ENCODE measurements at places on chromosomes 16 and 17. TPM values are rescaled to one million over a fixed set of nuclear protein-coding genes. Genes with fewer than 3 reads are reported as not detected.

GRCh38 chr16:11743308-11744074 is 834 bp upstream of the TXNDC11 start:
- peak; percentile 64 for DNase-seq

DNA sequence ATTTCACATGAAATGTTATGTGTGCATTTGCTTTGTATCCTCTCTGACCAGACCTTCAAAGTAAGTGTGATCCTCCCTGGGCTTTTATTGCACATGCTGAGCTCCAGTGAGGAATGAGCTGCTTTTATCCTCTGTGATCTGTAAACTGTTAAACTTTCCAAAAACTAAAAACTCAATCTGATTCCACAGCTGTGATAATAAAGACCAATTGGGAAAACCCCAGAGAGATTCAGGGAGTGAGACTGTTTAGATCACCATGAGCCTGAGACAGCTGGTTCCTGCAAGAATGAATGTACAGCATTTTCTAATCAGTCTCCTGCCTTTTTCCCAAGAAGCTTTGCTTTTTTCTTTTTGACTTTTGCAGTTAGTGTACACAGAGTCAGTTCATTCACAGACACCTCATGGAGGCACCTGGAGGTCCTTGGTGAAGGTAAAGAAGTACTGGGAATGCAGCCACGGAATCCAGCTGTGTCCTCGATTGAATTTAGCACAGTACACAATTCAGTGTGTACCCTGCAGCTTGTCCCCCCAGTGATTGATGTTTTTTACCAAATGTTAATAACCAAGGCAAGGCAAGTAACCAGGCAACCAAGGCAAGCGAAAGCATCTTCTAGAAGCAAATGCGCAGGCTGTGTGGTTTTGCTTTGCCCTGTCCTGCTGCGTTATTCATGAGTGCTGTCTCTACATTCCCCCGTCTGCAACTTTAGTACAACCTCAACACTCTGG is 182.6 kb downstream of the LGALS9B start:
- no peak for DNase-seq

DNA sequence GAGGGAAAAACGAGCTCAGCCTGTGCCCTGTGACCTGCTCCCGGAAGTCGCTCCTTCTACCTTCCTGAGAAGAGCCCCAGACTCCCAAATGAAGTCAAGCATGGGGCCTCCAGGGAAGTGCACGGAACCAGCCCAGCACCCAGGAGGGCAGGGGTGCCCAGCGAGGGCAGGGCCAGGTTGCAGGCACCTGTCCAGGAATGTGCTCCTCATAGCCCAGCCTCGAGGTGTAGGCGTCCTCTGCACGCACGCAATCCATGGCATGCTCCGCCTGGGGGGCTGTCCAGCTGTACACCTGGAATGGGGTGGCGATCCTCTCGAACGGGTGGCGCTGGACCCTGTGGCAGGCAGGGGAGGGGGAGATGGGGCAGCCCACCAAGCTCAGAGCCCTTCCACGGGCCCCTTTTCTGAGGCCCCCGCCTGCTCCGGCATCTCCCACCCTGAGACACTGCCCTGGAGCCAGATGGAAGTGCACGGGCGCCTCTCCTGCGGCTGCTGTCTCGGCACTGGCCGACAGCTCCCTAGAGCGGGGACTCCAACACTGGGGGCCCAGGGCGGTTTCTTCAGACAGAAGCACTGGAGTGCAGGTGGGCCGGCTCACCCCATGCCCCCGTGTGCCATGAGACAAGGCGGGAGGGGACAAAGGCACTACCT is 10.9 kb downstream of the CLUH start:
- no peak for DNase-seq

GRCh38 chr16:85860413-85861094 is 38.4 kb upstream of the IRF8 start:
- peak; percentile 52 for DNase-seq

DNA sequence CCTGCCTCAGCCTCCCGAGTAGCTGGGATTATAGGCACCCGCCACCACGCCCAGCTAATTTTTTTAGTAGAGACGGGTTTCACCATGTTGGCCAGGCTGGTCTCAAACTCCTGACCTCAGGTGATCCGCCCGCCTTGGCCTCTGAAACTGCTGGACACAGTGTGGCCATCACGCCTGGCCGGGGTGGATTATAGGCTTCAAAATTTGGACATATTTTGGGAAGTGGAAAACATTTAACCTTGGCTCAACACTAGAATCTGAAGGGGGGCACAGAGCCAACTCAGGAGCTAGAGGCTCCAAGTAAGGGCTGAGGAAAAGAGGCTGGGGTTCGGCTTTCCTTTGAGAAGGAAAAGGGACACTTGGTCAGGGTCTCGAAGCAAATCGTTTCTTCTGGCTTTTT is 2.2 kb upstream of the CDK5R1 start:
- DNase-seq: no peak

- no peak for DNase-seq
Measured at GRCh38 chr16:75787440-75787839, 61.1 kb upstream of the CPHXL start.

DNA sequence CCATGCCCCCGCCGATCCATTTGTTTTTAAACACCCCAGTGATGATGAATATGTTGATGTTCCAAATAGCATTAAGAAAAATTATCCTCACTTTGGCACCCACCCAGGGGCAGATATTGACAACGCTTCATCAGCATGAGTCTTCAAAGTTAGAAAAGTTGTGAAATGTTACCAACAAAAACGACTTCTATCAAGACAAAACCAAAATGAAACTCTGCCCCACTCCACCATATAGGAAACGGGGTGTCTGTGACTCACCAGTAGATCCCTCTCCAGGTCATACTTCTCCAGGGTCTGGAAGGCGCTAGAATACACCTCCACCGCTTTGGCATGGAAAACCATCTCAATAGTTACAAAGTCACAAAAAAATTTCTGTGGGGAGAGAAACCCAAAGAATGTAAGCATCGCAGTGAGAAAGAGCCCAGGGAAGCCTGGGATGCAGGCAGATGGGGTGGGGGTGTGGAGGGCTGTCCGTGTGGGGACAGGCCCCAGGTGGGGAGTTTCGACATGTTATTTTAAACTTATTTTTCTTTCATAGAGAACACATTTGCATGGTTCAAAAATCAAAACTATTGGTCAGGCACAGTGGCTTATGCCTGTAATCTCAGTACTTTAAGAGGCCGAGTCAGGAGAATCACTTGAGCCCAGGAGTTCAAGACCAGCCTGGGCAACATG is 10.2 kb downstream of the CIBAR2 start:
- DNase-seq: no peak

- DNase-seq: no peak
Measured at GRCh38 chr17:5915337-5915736, 154.8 kb upstream of the WSCD1 start.

DNA sequence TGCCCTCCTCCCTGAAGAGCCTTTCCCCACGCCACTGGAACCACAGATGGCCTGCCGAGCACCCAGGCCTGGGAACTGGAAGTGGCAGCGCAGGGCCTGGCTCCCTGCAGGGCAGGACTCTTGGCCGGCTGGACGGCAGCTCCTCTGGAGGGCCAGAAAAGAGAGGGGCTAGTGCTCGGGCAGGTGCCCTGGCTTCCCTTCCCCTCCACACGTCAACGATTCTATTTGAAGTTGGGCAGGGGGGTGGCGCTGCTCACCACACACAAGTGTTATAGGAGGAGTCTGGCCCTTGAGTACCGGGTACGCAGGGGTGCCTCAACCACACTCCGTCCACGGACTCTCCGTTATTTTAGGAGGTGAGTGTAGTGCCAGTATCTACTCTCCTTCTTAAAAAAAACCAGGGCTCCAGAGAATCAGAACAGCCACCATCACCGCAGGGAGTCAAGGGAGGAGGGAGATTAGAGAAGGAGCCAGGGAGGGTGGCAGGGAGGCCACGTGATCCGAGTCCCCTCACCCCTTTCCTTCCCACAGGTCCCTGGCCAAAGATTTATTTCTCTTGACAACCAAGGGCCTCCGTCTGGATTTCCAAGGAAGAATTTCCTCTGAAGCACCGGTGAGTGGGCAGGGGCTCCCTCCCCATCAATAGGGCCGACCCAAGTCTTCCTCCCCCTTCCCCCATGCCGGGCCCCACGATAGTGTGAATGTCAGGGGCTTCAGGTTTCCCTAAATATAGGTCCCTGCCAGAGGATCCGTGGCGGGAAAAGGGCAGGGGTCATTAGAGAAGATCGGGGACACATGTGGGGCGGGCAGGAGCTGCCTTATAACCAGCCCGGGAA is 1.4 kb upstream of the ALDOA start:
- DNase-seq: peak; percentile 84

- DNase-seq: no peak
Measured at GRCh38 chr17:10135539-10136257, 62.7 kb downstream of the GAS7 start.

DNA sequence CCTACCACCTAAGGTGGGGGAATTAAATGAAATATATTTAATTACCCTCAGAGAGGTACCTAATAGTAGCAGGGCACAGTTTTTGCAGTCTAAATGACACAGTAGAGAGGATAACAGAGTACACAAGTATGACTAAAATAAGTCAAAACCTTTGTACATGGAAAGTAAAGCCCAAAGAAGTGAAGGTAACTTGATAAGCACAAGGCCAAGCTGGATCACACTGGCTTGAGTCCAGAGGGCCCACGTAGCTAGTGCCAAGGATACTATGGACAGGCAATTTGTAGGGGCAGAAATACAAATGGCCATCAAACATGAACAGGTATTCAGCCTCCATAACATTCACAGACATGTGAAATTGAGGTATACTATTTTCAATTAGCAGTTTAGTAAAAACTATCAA is 7.6 kb downstream of the MYO18A start:
- no peak for DNase-seq

DNA sequence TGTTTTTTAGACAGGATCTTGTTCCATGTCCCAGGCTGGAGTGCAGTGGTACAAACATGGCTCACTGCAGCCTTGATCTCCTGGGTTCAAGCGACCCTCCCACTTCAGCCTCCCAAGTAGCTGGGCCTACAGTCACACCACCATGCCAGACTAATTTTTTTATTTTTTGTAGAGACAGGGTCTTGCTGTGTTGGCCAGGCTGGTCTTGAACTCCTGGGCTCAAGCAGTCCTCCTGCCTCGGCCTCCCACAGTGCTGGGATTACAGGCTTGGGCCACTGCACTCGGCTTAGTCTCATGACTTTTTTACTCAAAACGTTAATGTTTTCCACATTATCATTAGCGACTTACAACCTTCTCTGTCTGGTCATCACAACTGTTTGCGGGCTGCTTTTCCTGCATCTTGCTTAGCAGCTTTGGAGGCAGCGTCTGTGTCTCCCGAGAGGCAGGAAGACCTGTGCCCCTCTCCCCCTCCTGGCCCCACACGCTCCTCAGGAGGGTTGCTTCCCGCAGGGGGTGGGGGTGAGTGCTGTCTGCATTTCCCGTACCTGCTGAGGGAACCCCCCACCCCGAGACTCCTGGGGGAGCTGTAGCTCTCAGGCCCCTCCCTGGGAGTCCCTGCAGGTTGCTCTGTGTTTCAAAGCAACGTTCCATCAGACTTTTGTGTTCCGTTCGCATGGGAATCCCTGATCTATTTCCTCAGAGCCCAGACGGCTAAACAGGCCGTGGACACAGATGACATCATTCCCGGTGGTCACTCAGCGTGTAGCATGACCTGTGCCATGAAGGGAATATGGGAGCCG is 52.6 kb downstream of the PGS1 start:
- no peak for DNase-seq

DNA sequence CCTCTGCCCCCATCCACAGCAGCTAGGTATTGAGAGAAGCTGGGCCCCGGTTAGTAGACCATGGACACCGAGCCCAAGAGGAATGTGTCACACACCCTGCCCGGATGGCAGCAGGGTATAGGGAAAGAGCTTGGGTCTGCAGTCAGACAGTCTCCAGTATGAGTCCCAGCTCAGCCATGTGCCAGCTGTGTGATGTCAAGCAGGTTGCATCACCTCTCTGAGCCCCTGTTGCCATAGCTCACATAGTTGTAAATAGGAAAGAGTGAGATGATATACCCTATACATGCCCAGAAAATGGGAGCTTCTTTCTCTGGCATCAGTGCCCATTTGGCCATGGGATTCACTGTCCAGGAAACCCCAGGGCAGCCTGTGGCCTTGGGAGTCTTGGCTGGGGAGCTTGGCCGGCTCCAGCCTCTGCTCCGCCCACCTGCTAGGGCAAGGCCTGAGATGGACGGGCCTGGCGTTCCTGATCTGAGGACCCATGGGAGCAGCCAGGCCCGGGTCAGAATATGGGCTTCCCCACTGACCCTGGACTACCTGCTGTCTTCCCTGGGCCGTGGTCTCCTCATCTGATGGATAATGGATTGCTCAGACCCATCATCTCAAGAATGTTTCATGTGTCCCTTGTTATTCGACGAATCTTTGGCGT is 13.2 kb downstream of the CD300LG start:
- DNase-seq: no peak

GRCh38 chr17:7656958-7657609 is 6.4 kb downstream of the ATP1B2 start:
- DNase-seq: no peak

DNA sequence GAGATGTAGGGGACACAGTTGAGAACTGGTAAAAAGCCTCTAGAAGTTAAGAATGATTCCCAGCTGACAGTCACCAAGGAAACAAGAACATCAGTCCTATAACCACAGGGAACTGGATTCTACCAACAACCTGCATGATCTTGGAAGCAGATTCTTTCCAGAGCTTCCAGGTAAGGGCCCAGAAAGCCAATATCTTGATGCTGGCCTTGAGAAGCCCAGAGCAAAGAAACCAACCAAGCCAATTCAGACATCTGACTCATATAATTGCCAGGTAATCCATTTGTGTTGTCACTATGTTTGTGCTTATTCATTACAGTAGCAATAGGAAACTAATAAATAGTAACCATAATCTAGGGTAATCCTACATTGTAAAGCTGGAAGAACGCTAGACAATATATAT is 81.6 kb downstream of the CACNG1 start:
- DNase-seq: no peak

DNA sequence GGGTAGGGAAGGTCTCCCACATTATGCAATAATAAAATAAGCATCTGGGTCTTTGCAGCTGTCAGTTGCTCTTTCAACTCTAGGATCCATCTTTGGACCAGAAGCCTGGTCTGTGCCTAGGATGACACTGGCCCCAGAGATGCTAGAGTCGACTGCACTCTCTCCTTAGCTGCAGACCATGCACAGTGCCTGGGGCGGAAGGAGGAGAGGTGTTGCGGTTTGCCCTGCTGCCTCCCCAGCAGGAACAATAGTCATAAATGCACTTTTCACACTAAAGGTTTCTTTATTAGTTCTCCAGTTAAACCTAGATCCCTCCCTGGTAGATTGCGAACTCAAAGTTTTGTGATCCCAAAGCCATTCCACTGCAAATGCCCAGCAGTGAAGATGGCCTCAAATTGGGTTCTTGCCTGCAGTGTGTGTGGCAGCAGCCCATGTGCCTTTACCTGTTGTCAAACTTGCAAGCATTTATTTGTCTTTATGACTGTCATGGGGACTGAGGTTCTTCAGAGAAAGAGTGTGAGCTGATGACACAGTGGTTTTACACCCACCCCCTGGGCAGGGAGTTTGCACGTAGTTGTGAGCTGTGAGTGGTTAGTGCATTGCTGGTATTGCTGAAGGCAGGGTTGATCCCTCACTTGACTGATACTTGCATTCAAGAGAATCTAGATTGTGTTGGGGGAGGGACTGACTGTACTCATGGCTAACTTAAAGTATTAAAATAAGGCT is 10.3 kb downstream of the ATXN1L start:
- DNase-seq: no peak

The KIF2B gene
- polyA plus RNA-seq: not detected

The DHRS7C gene
- polyA plus RNA-seq: not detected

The PYY gene
- polyA plus RNA-seq: 0.19 TPM

The NPIPB9 gene
- 1.3 TPM for polyA plus RNA-seq

The MPO gene
- polyA plus RNA-seq: not detected

The LPO gene
- not detected for polyA plus RNA-seq

The EFCAB5 gene
- polyA plus RNA-seq: 0.54 TPM

All from B cell (primary cell).